NCI-H2171 (cell line): ENCODE measurements at places on chromosomes 6 and 20.

DNA sequence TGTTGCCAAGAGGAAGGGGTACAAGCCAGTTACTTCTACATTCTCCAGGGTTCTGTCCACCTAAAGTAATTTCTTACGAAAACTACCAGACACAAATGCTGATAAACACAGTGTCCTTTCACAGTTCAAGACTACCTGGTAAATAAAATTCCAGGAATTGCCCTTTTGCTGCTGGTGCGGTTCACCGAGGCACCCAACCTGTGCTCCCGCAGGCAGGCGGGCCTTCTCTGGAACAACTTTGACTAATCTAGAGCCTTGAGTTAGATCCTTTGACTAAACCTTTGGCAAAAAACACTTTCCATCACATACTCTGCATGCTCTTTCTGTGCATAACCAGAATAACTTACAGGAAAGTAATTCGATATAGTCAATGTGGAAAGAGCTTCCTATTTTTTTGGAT lies 107.0 kb downstream of the HUS1B start:
- no peak for DNase-seq

GRCh38 chr6:7431313-7431673 lies 41.7 kb downstream of the RIOK1 start:
- no peak for DNase-seq

GRCh38 chr6:139287868-139288267 lies 3.9 kb downstream of the TXLNB start:
- no peak for DNase-seq

GRCh38 chr6:146543940-146544615 lies 445 bp downstream of the RAB32 start:
- no peak for DNase-seq

GRCh38 chr20:56453352-56453751 lies 15.1 kb upstream of the RTF2 start:
- no peak for DNase-seq
